ENCODE measurements at places on chromosomes 5 and 9.
A peak's percentile ranks its signal among the peaks of the same experiment; 100 is the strongest.

DNA sequence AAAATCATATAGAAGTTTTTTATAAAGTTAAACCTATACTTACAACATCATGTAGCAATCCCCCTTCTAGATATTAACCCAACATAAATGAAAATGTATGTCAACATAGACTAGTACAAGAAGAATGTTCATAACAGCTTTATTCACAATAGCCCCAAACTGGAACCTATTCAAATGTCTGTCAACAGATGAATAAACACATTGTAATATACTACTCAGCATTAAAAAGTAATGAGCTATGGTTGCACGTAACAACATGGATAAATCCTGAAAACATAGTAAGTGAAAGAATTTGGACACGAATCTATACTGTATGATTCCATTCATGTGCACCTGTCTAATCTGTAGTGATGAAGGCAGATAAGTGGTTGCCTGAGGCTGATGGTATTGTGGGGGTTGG, 73.9 kb downstream of the CSNK1G3 start:
- DNase-seq: no peak

DNA sequence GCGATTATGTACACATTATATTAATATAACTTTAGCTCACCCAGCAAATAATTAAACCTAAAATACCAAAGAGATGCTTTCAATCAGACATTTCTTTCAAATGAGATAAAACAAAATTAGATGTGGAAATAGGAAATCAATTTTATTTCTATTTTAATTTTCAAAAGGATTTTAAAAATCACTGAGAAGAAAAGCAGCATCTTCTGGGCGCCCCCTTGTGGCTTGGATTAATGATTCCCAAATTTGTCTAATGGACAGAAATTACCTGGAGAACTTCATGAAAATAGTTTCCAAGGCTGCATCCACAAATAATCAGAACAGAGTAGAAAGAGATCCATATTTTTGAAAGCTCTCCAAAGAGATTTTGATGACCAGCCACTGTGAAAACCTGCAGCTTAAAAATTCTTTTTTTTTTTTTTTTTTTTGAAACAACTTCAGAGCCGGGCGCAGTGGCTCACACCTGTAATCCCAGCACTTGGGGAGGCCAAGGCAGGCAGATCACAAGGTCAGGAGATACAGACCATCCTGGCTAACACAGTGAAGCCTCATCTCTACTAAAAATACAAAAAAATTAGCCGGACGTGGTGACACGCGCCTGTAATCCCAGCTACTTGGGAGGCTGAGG, 50.9 kb upstream of the CEMIP2 start:
- no peak for DNase-seq

GRCh38 chr5:59863777-59864176, 29.7 kb downstream of the PDE4D start:
- DNase-seq: no peak

GRCh38 chr5:157266286-157267007, 524 bp downstream of the CYFIP2 start:
- no peak for DNase-seq

DNA sequence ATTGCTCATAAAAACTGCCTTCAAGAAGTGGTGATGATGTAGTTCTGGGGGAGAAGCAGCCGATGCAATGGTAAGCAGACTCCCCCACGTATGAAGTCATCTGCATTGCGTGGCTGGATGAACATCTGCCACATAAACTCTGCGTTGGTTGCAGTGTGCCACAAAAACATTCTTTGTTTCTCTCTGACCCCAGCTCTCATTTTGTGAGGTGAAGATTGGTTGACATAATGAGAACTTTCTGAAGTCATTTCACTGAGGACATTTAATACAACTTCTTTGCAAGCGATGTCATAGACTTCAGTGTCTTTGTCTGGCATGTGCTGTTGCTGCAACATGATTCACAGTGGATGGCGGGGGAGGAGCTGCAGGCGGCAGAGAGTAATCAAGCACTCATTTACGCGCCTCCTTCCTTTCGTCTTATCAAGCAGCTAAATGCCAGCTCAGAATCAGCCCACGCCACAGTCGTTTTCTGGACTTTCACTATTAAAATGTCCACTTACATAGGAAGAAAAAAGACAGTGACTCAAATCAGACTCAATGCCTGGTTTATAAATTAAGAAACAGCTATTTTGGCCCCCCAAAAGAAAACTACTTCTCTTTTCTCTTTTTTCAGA, 91.5 kb upstream of the NFIL3 start:
- DNase-seq: peak; percentile 6

DNA sequence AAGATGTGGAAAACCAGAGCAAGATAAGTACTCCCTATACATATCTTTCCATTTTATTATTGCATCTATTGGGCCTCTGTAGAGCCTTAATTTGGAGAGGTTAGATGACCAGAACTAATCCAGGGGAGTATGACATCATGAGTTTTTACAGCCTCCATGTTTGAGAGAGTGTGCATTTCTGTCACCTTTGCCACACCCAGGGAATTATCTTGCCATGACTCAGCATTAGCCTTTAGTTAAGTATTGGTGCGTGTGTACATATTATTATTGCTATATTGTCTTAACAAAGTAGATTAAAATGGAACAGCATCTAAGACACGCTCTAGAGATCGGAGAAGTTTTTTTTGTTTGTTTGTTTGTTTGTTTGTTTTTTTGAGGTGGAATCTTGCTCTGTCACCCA, 27.6 kb downstream of the DIMT1 start:
- DNase-seq: no peak

DNA sequence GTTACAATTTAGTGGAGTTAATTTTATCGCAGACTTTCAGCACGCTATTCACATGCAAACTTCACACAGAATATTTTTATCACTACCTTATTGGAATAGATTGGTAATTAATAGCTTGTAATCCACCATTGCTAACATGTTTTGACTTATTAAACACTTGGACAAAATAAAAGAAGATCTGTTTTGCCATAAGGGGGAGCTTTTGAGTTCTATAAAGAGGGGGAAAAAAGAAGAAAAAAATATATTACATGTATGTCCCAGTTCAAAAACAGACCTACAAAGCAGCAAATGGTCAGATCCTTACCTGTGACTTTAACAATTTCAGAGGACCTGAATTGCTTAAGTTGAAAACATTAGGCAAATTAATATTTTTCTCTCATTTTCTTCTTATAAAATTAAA, 1.2 kb upstream of the PAPPA start:
- DNase-seq: no peak

DNA sequence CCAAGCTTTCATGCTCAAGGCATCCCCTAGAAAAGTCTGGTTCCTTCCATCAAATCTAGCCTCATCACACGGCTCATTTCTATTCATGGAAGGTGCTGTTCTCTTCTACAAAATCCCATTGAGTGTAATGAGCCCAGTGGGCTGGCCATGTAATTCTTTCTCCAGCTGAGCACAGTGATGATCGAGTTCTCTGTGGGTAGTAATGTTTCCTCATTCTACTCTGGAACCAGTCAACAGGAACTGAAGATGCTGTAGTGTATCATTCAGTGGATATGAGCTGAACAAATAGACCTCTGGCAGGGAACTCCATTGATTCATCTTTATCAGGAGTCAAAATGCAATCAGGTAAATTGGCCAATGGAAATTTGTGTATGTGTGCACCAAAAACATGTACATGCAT, 149.2 kb downstream of the LRRC70 start:
- DNase-seq: no peak

Data from anterior cingulate cortex (tissue), 58 donors.